CD4-positive, alpha-beta T cell treated with Interleukin-2 at 100 ng/mL for 4 hours (primary cell): ENCODE measurements at places on chromosomes 7 and 10.

GRCh38 chr7:605661-606450 is 86.2 kb upstream of the PDGFA start:
- no peak for DNase-seq

DNA sequence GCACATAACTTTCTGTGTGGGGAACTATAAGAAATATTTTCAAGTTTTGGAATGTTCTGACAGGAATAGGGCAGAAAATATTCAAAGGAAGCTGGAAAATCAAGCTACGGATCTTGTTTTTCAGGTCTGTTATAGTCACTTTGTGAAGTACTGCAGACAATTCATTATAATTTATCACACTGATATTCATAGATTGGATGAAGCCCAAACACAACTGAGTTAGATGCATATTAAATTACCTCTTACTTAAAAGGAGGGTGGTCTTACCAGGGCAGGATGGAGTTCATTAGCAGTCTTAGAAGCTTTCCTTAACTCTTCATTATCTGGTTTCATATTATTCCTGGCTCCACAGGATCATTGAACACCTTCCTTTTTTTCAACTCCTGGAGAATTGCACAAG is 242.3 kb downstream of the DYNC1I1 start:
- no peak for DNase-seq

GRCh38 chr10:94602729-94603515 is 57.3 kb downstream of the HELLS start:
- DNase-seq: no peak

DNA sequence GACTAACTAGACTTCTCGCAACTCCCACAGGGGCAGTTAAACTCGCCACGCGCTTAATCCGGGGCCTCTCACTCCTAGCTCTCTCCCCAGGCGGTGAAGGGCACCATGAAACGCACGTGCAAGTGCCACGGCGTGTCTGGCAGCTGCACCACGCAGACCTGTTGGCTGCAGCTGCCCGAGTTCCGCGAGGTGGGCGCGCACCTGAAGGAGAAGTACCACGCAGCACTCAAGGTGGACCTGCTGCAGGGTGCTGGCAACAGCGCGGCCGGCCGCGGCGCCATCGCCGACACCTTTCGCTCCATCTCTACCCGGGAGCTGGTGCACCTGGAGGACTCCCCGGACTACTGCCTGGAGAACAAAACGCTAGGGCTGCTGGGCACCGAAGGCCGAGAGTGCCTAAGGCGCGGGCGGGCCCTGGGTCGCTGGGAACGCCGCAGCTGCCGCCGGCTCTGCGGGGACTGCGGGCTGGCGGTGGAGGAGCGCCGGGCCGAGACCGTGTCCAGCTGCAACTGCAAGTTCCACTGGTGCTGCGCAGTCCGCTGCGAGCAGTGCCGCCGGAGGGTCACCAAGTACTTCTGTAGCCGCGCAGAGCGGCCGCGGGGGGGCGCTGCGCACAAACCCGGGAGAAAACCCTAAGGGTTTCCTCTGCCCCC is 19.5 kb downstream of the WNT8B start:
- peak; percentile 64 for DNase-seq

GRCh38 chr10:95443636-95444035 is 117.5 kb downstream of the SORBS1 start:
- no peak for DNase-seq

DNA sequence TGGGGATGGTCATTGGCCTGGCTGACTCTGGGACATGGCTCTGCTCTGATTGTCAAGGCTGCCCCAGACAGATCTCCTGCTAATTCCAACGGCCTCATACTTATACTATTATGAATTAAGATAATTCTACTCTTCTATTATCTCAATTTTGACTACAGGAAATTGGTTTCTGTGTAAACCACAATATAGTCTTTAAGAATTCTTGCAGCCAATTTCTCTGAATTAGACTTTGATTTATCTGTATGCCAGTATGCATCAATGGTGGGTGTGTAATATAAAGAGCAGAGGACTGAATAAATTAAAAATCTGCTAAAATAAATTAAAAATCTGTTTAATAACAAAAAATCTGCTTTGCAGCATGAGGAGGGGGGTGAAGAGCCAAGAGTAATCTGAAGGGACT is 27.0 kb downstream of the HIBADH start:
- no peak for DNase-seq

GRCh38 chr7:2785071-2785500 is 59.0 kb downstream of the GNA12 start:
- DNase-seq: no peak

GRCh38 chr10:18099415-18099814 is 40.8 kb upstream of the CACNB2 start:
- DNase-seq: no peak

GRCh38 chr7:35707422-35707821 is 12.5 kb upstream of the HERPUD2 start:
- DNase-seq: no peak

DNA sequence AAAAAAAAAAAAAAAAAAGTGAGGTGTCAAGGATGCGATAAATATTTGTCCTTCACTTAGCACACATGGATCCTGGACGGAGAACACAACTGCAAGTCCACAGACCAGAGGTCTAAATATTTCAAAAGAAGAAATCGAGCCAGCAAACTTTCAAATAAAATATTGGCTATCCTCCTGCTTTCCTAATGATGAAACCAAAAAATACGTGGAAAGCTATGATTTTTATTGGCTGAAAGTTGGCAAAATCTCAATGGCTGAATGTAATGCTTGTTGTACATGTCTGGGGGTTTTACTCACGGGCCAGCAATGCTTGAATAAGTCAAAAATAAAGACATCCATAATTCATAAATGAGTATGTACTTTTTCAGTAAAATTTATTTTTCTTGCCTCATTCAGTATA is 19.0 kb upstream of the MGMT start:
- no peak for DNase-seq

DNA sequence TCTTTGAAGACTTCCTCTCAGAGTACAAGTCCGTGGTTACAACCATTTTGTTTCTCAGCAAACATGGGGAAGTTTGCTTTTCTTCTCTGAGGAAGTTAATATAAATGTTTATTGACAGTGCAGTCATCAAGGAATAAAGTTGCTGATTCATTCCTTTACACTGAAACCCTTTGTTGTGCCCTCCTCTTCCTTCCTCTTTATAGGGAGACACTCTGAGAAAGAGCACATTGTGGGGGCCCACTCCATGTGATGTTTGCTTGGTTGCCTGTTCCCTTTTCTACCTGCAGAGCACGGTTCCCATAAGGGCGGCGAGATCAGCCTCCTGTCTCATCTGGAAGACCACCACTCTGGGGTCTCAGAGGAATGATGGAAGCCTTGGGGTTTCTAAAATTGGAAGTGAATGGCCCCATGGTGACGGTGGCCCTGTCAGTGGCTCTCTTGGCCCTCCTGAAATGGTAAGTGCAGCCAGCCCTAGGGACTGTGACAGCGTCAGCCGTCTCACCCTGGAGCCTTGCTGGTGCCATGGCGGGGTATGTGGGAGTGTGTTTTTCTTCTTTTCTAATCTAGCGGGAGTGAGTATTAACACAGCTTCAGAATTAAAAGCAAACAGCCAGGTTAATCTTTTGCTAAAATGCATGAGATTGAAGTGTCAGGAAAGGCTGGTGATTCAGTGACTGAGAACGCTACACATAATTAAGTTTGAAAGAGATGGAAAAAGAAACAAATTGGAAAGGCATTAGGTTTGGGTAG is at the start of gene TBXAS1:
Gene TBXAS1 (plus strand): TSS at position 240 of the 750 bp plus-strand sequence. CDS start 127 bp downstream, at position 367.
- peak; percentile 30 for DNase-seq

GRCh38 chr10:69402386-69402785 is 14.3 kb downstream of the TACR2 start:
- DNase-seq: no peak

DNA sequence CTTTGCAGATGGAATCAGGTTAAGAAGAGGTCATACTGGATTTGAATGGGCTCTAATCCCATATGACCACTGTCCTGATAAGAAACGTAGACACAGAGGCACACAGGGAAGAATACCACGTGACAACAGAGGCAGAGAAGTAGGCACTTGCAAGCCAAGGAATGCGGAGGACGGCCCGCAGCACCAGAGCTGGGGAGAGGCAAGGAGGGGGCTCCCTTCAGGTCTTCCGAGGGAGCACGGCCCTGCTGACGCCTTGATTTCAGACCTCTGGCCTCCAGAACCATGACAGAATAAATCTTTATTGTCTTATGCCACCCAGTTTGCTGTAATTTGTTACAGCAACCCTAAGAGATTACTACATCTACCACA is 44.7 kb upstream of the TMEM213 start:
- no peak for DNase-seq

DNA sequence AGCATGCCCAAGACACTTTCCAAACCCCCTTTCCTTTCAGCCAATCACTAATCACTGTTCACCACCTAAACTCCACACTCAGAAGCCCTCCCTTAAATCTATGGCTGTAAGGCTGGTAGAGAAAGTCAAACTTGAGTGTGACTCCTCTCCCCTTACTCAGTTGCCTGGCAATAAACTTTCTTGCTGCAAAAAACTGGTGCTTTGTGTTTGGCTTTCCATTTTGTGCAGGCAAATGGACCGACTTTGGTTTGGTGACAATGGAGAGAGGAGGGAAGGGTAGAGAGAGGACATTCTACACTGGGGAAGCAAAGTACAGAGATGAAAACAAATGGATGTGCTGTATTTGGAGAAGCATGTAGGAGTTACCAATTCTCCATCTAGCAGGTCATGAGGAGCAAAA is 84.9 kb downstream of the SLC25A13 start:
- DNase-seq: no peak

GRCh38 chr7:45574669-45575500 is 717 bp downstream of the ADCY1 start:
- no peak for DNase-seq

GRCh38 chr10:96991313-96991841 is 159.3 kb downstream of the LCOR start:
- DNase-seq: no peak

DNA sequence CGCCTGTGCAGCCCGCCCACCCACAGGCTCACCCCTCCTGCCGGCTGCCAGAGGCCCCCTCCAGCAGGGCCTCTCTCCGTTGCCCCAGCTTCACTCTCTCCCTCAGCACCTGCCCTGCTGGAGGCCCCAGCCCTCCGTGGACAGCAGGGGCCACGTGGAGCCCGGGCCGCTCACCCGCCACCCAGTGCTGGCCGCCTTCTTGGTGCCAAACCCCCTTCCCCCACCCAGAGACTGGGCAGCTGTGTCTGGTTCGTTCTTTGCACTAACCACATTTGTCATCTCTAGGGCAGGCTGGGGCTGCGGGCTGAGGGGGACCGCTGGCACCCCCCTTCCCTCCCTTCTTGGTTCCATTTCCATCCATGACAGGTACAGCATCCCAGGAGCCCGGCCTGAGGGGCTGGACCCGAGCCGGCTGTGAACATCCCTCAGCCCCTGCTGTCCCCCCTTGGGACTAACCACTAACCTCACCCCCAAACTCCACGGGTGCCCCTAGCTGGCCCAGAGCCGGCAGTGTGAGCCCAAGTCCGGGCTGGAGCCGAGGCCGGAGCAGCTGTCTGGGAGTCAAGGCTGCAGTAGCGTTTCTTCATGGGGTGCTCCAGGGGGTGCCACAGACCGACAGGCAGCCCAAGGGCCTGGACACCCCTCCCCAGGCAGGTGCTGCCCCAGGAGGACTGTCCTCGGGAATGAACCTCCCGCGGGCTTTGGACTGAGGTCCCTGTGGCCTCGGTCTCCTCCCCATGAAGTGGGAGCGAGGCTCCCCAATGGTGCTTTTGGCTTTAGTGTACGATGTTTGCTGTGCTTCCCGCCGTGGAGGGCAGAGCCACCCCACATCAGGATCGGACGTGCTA is 25.5 kb upstream of the AMZ1 start:
- DNase-seq: no peak

DNA sequence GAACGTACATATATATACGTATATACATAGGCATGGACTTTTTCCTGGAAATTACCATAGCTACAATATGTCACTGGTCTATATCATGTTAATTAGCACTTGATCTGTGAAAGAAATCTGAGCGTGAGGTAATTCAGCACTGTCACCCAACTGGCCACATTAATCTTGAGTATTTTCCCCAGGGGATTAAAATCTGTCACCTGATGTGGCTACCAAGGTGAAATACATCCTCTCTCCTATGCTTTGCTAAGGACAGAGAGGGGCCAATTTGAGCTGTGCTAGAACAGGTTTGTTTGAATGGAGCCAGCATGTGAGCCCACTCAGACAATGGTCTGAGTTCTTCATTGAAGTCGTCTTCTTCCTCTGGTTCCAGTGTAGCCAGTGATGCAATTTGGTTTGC is 33.3 kb downstream of the CYCS start:
- no peak for DNase-seq

GRCh38 chr10:75827587-75828021 is 396.2 kb downstream of the LRMDA start:
- DNase-seq: no peak

DNA sequence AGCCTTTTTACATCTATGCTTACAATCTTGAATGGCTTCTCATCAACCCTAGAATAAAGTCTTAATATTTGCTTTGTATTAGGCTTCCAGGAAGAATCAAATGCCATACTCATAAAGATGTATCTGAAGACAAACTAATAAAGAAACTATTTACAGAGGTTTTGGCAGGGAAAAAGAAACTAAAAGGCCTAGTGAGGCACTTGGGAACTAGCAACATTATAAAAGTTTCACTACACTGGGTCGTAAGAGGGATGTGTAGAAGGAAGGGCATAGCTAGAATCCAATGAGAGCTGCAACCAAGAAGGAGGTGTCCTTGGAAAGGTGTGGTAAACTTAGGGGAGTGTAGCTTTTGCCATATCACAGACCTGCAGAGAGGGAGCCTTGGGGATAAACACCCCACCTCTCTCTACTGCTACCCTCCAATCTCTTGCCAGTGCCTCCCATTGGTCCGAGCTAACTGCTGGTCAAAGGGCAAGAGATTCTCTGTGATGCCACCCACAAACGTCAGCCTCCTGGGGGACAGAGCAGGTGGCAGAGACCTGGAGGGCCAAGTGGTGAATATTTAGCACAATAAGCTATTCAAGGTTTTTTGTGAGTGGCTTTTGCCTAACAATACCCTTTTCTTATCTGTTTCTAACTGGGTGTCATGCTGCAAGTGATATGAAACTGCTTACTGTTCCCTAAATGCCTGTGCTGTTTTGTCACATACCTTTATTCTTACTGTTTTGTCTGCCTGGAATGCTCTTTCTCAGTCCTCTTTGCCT is 60.7 kb downstream of the CPED1 start:
- no peak for DNase-seq

- peak; percentile 91 for DNase-seq
Observed at GRCh38 chr7:140696024-140696679, 356 bp upstream of the NDUFB2 start.

DNA sequence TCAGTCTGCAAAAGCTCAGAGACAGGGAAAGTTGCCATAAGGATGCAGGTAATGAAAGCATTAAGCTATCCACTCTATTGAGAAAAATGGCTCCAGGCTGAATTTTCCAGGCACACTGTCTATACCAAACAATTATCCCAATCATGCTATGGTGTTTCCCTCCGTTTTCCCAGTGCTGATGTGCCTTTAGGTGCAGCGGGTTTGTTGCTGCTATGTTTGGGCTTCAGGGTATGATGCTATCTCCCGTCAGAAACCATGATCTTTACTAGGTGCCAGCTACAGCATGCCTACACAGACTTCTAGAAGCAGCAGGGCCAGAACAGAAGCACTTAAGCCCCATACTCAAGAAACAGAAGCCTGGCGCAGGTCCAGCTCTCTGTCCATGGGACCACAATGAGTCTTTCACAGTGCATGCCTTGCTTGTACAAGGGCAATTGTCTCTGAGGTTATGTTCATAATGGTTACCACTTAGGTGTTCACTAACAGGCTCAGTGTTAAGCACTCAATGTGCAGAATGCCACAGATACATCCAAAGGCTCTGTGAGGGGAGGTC is 19.4 kb downstream of the STEAP1B start:
- no peak for DNase-seq

GRCh38 chr7:120716307-120716706 is 141.6 kb downstream of the TSPAN12 start:
- no peak for DNase-seq
